Activated T-helper 9 cell treated with anti-CD3 and anti-CD28 coated beads, Interleukin-2, amount 50 U/mL, for 16 hours (primary cell): ENCODE measurements at places on chromosomes 7 and 10.
A peak's percentile ranks its signal among the peaks of the same experiment; 100 is the strongest.

- no peak for DNase-seq
Measured at GRCh38 chr10:93030409-93030808, 30.2 kb upstream of the CYP26C1 start.

GRCh38 chr7:3730276-3730675, 429.2 kb downstream of the SDK1 start:
- no peak for DNase-seq

GRCh38 chr7:43834463-43835251, 34.7 kb downstream of the MRPS24 start:
- DNase-seq: peak; percentile 12

DNA sequence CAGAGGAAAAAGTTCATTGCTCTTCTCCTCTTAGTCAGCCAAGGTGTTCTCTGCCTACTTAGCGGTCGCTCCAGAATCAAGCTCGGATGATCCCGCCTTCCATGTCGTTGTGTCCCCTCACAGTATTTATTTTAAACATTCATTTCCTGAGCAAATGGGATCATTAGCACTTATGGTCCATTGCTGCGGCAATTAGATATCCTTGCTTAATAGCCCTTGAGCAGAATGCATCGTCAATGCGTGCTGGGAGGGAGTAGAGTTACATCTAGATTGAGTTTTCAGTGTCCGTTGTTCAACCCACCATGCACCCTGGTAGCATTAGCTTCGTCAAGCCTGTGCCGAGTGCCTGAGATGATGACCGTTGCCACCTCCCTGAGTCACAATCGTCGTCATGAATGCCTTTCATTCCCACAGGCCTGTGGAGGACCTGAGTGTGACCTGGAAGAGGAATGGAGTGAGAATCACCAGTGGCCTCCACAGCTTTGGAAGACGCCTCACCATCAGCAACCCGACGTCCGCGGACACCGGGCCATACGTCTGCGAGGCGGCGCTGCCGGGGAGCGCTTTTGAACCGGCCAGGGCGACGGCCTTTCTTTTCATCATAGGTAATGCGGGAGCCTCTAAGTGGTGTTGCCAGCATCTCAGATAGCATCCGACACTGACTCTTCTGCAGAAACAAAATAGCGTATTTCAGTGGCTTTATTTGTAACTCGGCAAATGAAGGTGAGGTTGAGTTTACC, 650.4 kb downstream of the SDK1 start:
- no peak for DNase-seq

- DNase-seq: no peak
Measured at GRCh38 chr10:90644165-90644564, 213.7 kb downstream of the HTR7 start.

GRCh38 chr10:7986851-7987250, 67.6 kb upstream of the GATA3 start:
- no peak for DNase-seq

- DNase-seq: no peak
Measured at GRCh38 chr10:86290933-86291615, 75.5 kb downstream of the GRID1 start.

DNA sequence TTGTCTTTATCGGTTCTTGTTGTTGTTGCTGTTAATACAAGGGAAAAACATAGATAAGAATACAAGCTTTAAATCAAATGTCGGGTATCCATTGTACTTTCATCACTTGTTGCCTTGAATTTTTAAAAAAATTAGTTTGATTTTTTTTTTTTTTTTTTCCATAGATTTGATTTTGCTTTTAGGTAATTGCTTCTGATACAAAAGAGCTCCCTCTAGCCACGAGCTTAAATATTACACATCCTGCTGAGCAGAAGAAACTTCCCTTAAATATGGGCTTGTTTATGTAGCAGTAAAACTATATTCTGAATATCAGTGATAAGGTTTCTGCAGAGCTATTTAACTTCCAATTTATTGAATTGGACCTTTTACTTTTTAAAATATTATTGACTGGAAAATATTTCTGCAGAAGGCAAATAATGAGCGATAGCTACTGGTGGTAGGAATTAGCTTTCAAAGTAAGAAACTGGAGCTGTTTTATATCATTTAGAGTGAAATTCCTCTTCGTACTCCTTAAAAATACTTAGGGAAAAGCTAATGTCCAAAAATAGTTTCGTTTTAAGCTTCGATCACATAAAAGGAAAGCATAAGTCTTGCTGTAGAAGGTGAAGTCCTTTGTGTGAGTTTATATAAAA, 216.9 kb downstream of the POLR1F start:
- DNase-seq: no peak

DNA sequence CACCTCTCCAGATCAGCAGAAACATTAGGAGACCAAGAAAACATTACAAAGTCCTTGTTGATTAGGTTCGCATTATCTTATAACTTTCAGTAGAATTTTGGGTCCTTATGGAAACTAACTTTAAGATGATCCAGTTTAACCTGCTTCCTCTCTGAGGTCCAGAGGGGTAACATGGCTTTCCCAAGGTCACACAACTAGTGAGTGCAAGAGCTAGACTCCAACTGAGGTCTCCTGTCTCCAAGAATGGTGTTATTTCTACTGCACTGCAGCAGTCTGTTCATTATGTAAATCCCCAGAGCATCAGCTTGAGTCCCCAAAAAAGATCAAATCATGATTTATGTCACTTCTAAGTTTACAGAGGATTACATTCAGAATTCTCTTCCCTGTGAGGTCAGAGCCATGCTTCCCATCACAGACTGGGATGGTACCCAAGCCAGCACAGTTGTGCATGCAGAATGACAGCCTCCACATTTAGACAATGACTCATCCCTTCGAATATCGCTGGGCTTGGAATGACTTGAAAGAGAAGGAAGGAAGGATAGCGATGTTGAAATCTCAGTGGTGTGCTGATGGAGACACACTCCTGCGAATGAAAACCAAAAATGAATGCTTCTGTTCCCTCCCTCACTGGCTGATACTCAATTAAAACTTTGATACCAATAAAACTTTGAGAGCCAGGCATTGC, 163.1 kb upstream of the PLXNA4 start:
- no peak for DNase-seq

DNA sequence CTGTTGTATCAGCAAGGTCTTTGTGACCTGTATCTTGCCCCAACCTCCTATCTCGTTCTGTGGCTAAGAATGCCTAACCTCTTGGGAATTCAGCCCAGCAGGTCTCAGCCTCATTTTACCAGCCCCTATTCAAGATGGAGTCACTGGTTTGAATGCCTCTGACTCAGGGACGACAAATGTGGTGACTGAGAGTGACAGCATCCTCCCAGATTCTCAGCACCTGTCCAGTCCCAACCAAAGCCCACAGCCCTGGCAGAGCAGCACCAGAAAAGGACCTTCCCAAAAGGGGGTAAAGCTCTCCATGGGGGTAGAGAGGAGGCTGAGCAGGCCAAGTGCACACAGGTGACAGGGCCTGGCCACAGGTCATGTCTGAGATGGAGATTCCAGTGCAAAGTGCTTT, 35.4 kb upstream of the GPAM start:
- DNase-seq: no peak

DNA sequence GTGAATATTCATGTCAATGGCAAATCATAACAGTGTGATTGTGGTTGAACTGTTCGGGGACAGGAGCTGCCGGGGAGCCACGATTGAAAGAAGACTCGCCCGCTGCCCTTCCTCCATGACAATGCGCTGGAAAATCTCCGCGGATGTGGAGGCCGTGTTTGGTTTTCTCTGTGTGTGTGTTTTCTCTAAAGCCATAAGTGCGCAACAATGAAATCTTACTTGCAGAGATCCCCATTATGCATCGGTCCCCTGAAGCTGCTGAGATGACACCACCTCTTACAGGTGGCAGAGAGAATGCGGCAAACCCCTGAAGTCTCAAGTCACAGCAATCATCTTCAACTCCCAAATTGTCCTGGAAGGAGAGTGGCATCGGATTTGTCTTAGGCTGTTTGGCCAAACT, 442.3 kb upstream of the MKI67 start:
- no peak for DNase-seq

DNA sequence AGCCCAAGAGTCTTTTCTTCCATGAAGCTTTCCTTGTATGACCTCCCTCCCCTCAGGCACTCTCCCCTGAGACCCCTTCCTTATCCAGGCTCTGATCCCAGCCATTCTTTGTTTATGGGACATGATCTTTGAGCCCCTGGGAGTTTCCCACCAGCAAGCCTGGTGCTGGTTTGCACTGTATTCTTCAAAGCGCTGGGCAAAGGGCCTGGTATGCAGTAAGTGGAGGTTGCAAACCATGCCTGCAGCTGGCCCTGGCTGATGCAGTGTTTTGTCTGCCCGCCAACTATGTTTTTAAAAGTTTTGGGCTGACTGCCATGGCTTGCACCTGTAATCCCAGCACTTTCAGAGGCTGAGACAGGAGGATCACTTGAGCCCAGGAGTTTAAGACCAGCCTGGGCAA, 6.8 kb upstream of the NODAL start:
- no peak for DNase-seq

GRCh38 chr7:85065306-85065705, 121.5 kb downstream of the SEMA3D start:
- DNase-seq: no peak

- no peak for DNase-seq
Measured at GRCh38 chr7:27897441-27897847, 157.5 kb downstream of the TAX1BP1 start.

GRCh38 chr10:21317902-21318301, 207.6 kb downstream of the SKIDA1 start:
- no peak for DNase-seq

GRCh38 chr10:73922007-73922863, 11.3 kb downstream of the PLAU start:
- DNase-seq: no peak

- peak; percentile 20 for DNase-seq
Measured at GRCh38 chr10:14659626-14660196, 115.0 kb downstream of the FAM107B start.

- no peak for DNase-seq
Measured at GRCh38 chr7:35036361-35037171, 719 bp downstream of the DPY19L1 start.

GRCh38 chr7:88462799-88463198, 156.1 kb upstream of the STEAP4 start:
- DNase-seq: no peak

GRCh38 chr7:44609829-44610228, 3.4 kb downstream of the OGDH start:
- no peak for DNase-seq
